ENCODE measurements at places on chromosomes 7 and 10.

DNA sequence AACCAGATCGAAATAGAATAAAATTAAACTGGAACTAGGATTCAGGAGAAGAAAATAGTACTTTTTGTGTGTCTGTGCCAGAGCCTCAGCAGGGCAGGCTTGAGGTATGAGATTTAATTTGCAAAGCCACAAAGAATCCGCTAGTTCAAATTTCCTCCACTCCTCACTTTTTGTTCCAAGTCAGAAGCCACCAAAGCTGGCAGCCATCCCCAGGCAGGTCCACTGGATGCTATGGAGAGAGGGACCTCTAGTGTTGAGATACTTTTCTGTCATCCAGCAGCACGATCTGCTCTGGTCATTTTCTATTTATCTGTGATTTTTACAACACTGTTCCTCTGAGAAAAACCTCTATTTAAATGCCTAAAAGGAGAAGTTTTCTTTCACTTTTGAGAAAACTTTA, 147.9 kb upstream of the FRMD4A start:
- DNase-seq: no peak

GRCh38 chr10:510415-510881, 179.0 kb downstream of the DIP2C start:
- DNase-seq: no peak

DNA sequence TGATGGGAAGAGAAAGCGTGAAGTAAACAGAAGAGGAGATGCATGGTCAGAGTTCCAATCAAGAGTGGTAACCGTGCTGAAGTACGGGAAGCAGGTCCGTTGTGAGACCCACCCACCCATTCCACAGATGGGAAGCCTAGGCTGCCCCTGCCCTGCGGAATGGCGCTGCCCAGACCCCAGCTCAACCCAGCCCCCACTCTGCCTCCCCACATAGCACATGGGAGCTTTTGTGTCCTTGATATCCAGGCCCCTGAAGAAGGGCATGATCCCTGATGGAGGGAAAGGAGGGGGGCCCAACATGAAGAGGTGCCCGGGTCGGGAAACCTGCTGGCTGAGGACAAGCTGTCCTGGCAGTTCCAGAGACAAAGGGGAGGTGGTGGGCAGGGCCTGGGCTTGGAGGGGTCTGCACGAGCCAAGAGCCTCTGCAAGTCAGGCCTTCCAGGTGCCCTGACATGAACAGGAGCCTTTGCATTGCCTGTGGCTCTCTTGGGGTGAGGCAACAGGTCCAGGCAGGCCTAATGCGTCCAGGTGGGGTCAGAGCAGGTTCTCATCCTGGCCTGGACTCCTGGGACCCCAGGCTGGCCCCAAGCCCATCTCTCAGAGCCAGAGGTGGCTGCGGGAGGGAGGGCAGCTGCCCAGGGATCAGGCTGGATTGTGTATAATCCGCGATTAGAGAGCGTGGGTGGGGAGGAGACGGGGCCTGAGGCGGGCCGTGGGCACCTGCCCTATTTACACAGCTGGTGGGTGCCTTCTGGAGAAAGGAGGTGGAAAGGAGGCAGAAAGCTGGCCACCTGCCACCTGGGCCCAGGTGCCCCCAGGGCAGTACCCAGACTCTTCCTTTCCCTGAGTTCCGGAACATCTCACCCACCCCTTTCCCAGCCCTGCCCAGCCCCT, 23.5 kb downstream of the YKT6 start:
- no peak for DNase-seq

DNA sequence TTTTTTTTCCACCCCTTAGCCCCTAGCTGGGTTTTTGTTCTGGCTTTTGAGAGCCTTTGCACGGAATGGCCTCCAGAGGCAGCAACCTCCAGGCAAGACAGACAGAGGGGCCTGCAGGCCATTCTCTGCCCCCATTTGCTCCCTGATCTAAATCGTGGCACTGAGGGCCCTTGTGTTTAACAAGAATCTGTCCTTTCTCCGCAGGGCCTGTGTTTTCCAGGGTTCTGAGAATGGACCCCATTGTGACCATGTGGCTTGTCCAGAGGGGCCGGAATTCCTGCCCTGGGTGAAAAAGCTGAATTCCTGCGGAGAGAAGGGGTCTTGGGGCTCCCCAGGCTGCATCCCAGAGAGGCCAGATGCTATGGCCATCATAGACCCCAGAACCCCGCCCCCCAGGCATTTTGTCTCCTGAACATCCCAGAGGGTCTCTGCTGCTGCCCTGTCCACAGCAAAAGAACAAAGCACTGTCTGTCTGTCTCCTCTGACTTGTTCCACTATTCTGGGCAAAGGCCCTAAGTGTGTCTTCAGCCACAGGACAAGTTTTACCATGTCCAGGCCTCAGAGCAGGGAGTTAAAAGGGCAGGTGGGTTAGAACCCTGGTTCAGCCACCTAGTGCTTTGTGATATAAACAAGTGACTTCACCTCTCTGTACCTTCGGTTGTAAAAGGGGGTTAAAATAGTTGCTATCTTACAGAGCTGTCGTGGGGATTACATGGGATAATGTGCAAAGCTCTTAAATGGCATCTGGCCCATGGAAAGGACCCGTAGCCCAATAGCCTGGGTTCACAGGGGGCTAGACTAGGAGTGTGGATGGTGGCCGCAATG, 155.6 kb downstream of the SH3PXD2A start:
- DNase-seq: no peak

GRCh38 chr10:60604342-60604741, 173.9 kb upstream of the CDK1 start:
- no peak for DNase-seq

- DNase-seq: no peak
These were observed 20.3 kb downstream of the KLF6 start for GRCh38 chr10:3764626-3765112.

DNA sequence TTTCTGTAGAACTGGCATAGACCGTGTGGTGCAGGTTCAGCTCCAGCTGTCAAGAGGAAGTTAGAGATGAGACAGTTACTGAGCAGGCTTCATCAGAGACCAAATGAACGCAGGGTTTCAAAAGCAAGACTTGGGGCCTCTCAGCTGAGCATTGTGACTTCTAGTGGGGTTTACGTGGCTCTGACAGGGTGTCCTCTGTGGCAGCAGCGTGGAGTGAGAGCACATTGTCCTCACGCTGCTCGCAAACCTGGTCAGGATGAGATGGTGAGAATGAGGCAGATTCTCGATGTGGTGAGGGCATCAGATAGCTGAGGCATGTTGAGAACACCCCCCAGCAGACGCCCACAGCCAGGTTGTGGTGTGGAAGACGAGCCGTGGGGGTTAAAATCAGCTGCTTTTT, 126.0 kb downstream of the DNAJB6 start:
- DNase-seq: no peak

DNA sequence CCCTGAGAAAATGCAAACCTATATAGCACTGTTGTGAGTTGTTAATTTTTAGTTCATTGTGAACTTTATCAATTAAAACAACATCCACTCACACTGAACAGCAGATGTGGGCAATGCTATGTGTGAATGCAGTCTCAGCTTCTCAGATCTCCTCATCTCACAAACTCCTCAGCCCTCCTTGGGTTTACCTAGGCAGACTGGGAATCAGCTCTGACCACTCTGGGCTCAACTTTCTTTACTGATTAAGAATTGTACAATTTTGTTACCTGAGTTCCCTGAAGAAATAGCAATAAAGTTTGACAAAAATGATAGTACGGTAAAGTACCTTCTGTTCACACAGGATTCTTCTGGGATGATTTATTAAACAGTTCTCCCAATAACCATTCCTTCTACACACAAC, 124.0 kb downstream of the SRPK2 start:
- DNase-seq: no peak

DNA sequence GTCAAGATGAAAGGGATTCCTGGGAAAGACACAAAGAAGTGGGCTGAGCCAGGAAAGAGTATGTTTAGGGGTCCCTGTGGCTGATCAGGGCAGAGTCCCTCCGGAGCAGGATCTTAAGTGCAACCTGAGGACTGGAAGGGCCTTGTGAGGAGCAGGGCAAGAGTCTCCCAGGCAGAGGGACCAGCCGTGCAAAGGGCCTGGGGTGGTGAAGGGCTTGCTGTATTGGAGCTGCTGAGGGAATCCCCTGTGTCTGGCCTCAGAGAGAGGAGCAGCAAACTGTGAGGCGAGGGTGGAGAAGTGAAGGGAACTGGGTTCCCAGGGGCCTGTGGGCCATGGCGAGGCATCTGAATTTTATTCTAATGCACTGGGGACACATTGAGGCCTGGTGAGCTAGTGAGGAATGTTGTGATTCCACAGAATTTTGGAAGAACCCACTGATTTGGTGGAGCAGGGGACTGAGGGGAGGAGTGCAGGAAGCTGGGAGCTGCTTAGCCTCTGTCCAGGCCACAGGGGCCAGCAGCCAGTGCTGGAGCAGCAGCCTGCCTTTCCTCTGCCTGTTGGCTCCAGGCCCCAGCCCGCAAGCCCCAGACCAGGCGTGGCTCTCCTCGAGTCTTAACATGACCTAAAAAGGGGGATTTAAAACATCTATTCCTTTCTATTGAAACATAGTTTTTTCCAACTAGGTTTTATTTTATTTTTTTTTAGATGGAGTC, 138.4 kb upstream of the IGFBP3 start:
- no peak for DNase-seq

- no peak for DNase-seq
These were observed 100.7 kb downstream of the OSBPL3 start for GRCh38 chr7:24879291-24879690.

DNA sequence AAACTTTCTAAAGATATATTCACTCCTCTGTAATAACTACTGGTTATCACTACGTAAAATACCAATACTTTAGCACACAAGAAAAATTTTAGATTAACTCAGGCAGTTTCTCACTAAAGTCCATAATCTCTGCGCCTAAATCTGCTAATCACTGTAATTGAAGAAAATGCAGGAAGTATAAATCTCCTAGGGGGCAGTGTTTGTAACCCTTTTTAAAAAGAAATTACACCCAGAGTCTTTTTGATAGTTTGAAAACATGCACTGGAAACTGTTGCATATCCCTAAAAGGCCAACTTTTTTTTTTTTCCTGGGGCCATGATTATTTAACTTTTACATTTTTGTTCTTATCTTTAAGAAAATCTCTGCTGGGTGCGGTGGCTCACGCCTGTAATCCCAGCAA, 209.6 kb downstream of the KIAA1217 start:
- DNase-seq: no peak

- DNase-seq: no peak
These were observed 181.3 kb downstream of the RTKN2 start for GRCh38 chr10:62087329-62087728.

GRCh38 chr10:11183015-11183414, 165.3 kb downstream of the CELF2 start:
- no peak for DNase-seq

GRCh38 chr10:31274310-31274709, 44.7 kb upstream of the ZEB1 start:
- DNase-seq: no peak

GRCh38 chr7:156889746-156890145, 3.2 kb downstream of the LMBR1 start:
- no peak for DNase-seq

DNA sequence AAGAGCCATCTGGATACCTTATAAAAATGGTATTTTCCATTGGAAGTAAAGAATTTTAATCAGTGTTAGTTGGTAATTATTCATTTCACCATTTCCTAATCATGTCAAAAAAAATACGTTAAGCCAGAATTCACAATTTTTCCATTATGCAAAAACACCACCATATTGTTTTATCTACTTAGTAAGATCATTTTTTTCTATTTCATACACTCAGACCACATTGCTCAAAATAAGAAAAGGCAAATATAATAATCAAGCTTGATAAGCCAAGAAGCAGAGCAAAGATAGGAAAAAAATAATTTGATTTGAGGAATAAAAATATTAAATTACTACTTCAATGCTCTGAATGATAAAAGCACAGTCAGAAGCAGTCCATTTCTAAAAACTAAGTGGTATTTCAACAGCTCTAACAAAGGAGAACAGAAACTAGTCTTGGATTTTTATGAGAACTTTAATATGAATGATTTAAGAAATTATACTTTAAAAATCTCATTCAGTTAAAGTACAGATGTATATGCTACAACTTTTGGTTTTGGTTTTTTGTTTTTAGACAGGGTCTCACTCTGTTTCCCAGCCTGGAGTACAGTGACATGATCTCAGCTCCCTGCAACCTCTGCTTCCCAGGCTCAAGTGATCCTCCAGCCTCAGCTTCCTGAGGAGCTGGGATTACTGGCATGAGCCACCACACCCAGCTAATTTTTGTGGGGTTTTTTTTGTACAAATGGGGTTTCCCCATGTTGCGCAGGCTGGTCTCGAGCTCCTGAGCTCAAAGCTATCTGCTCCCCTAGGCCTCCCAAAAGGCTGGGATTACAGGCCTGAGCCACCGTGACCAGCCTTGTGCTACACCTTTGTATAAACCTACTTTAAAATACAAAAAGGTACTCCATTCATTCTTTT, 46.6 kb downstream of the LRRN3 start:
- peak; percentile 4 for DNase-seq

- no peak for DNase-seq
These were observed 20.8 kb upstream of the ALOX5 start for GRCh38 chr10:45353186-45353585.

GRCh38 chr7:159025161-159025779, 119.4 kb downstream of the VIPR2 start:
- no peak for DNase-seq

GRCh38 chr10:100767422-100767775, 22.0 kb downstream of the PAX2 start:
- no peak for DNase-seq

DNA sequence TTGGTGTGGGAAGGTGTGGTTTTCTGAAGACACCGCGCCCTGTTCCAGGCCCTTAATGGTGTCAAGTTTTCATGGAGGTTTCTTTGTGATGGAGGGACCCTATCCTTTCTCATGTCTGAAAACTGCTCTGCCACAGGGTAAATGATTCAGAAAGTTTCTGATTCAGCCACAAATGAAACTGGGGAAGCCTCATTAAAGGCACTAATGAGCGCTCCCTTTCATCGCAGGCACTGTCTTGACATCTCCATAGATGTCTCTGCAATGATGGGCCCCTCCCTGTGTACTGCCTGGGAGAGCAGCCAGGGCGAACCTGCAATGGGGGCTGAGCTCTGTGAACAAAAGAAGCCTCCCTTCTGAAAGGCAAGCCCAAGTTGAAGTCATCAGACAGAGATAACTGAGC, 355.3 kb downstream of the PRPF18 start:
- DNase-seq: no peak

Data from activated T-cell treated with anti-CD3 and anti-CD28 coated beads for 4 hours (primary cell).